ENCODE measurements at places on chromosomes 3 and 15. TPM values are rescaled to one million over a fixed set of nuclear protein-coding genes. Genes with fewer than 3 reads are reported as not detected.

Gene SLC22A13
- total RNA-seq = not detected

Gene CACNA2D3
- total RNA-seq = 3.1 TPM

Gene EPHB3
- total RNA-seq = 27.7 TPM

Gene UPK1B
- total RNA-seq = not detected

Gene MYEF2
- total RNA-seq = 3.7 TPM

Gene SSUH2
- 0.52 TPM for total RNA-seq

Gene BNC1
- 1.6 TPM for total RNA-seq

Data from skeletal muscle tissue (tissue), 5 donors.